ENCODE measurements at places on chromosomes 2 and 18.
A peak's percentile ranks its signal among the peaks of the same experiment; 100 is the strongest.

- peak; percentile 47 for DNase-seq
Measured at GRCh38 chr2:100182494-100183361, 40.3 kb upstream of the AFF3 start.

- no peak for DNase-seq
Measured at GRCh38 chr2:88016960-88017779, 823 bp upstream of the RNU2-63P start.

DNA sequence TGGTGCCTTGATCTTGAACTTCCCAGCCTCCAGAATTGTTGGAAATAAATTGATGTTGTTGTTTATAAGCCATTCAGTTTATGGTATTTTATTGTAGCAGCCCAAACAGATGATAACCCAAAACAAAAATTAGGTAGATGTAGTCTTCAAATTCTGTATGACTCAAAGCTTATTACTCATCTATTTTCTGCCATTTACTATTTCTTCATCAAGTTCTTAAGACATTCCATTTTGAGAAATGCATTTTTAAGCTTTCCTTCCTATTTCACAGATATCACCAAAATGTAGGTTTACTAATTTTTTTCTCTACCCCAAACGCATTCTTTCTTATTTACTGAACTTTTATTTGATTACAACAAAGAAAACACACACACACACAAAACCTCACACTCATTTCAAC lies 148.2 kb downstream of the RND3 start:
- DNase-seq: peak; percentile 13

DNA sequence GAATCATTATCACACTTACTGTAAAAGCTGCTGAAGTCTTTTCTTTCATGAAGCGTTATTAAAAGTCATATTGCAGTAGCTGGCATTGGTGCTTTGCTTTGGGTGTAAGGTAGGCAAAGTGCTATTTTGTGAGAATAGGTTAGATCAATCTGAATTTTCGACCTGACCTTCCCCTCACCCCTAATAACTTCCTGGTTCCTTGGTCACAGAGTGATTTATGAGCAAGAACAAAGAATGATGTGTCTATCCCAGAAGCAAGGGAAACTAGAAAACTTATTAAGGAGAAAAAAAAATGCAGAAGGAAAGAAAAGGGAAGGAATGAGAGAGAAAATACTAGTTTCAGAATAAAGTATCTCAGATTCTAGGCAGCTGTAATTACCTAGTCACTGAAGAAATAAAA lies 163.1 kb upstream of the MEIS1 start:
- DNase-seq: no peak

- no peak for DNase-seq
Measured at GRCh38 chr2:219675221-219675620, 47.8 kb downstream of the SLC4A3 start.

- no peak for DNase-seq
Measured at GRCh38 chr2:133682347-133682746, 114.1 kb upstream of the NCKAP5 start.

DNA sequence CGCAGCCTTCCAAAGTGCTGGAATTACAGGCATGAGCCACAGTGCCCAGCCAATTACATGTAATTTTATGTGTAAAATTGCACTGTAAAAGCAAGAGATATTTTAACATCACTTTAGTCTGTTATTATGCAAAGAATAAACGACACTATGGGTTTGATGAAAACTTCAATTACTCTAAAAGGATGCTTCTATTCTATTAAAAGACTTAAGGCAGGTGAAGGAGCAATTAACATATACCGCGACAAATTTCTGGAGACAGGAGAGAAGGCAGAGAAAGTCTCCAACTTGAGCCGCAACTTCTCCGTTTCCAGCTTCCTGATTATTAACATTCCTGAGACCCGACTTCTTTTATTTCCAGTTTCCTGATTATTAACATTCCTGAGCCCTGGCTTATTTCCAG lies 53.7 kb downstream of the FAM210A start:
- DNase-seq: no peak

DNA sequence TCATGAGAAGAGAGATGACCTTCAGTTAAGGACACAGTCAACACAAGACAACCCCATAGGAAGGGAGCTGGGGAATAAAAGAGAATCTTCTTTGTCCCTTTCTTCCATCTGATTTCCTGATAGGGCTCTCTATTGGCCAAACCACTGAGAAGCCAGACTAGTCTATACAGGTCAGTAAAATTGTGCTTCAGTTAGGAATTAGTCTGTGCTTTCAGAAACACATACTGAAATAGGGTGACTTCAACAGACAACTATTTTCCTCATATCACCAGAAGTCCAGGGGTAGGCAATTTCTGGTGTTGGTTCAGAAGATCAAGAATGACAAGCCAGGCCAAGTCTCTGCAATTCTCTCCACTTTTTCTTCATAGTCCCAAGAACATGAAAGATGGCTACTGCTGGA lies 151.7 kb upstream of the SP5 start:
- no peak for DNase-seq

- DNase-seq: no peak
Measured at GRCh38 chr2:175686002-175686401, 316.1 kb downstream of the LNPK start.

DNA sequence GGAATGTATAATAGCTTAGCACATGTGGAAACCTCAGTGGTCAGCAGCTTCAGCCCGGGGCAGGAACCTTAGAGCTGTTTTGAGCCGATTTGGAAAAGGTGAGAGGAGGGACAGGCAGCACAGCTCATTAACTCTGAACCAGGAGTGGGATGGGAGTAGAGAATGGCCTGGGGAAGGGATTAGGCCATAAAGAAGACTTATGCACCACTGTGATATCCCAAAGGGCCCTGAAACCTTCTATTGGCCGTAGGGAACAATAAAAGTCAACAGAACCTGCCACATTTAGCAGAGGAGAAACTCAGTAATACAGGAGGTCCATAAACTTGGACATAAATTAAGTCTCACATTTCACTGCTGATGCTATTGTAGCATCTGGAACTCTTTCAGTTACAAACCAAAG lies 124.2 kb upstream of the REV1 start:
- DNase-seq: no peak

- no peak for DNase-seq
Measured at GRCh38 chr18:11909061-11909455, 941 bp upstream of the MPPE1 start.

- no peak for DNase-seq
Measured at GRCh38 chr2:235626658-235627057, 132.8 kb downstream of the AGAP1 start.

GRCh38 chr18:52060607-52061304 lies 279.2 kb upstream of the DCC start:
- no peak for DNase-seq

Measured in fibroblast of gingiva (primary cell).